M059J (cell line): ENCODE measurements at places on chromosomes 11 and 22.

GRCh38 chr22:24937114-24937513, 9.4 kb downstream of the LHFPL7 start:
- DNase-seq, result peak; percentile 31

GRCh38 chr11:83970061-83970671, 684.0 kb upstream of the CCDC90B start:
- no peak for DNase-seq

GRCh38 chr11:118703563-118704106, 24.2 kb upstream of the TREH start:
- DNase-seq, result no peak

GRCh38 chr22:45866126-45866645, 110.8 kb downstream of the WNT7B start:
- DNase-seq, result no peak

DNA sequence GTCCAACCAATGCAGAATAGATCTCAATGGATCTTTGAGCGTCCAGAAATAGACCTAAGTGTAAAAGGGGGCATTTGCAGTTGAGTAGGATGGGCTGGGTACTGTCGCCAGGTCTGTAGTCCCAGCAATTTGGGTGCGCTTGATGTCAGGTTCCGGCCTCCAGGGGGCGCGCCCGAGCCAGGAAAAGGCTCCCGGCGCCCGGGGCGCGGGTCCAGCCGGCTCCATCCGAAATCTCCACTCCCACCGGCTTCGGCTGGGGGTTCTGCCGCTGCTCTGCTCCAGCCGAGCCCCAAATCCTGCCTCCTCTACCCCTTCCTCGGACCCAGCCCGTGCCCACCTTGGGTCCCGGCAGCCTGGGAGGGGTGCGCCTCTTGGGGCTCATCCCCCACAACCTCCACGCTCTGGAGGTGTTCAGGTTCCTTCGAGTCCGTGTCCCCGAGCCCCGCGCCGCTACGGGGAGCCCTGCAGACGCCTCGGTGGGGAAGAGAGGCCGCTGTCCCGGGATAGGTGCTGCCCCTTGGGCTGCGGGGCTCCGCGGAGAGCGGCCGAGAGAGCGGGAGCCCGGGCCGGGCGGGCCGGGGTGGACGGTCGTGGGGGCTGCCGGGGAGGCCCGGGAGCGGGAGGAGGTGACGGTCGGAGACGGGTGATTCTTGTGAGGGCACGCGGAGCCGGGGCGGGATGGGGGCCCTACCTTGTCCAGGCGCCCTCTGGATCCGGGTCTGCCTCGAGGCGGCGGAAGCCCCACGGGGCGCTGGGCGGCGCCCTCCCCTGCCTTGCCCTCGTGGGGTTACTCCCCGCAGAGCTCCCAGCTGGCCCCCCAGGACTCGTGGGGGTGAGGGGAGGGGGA, 13.0 kb upstream of the CYB5R3 start:
- DNase-seq, result peak; percentile 57

GRCh38 chr11:101860696-101861427, 53.9 kb upstream of the CEP126 start:
- peak; percentile 57 for DNase-seq

DNA sequence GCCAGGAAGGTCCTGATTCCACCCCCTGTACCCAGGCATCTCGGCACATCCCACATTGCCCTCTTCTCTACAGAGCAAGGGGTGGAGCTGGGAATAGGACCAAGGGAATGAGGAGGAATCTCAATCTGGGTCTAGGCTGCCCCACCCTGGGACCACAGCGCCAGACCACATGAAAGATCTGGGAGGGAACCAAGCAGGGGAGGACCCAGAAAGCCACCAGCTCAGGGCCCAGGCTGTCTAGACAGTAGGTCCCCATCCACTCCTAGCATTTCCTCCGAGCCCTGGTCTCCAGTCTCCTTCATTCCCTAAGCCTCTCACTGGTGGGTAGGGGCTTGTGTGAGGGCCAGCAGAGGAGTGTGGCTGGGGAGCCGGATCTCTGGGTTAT, 11.6 kb downstream of the PHLDB1 start:
- DNase-seq, result peak; percentile 89

DNA sequence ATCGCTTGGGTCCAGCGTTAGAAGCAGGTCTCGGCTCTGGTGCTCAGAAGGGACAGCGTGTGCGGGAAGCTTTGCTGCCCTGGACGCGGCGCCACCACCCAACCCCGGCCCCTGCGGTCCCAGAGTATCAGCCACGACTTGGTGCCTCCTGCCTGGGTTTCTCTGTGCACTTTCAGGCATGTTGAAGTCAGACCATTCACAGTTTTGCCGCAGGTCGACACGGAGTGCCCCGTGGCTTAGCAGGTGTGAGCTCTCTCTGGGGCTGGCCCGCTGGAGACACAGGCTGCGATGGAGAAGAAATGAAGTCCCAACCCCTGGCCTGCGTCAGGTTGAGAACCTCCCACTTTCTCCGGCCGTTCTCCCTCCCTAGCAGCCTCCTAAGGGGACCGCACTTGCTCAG, 494.5 kb downstream of the BRD1 start:
- DNase-seq, result no peak

GRCh38 chr11:46554213-46555147, 39.3 kb downstream of the AMBRA1 start:
- peak; percentile 90 for DNase-seq

GRCh38 chr11:63872800-63873197, 33.9 kb downstream of the MARK2 start:
- DNase-seq, result no peak

- DNase-seq, result peak; percentile 10
Measured at GRCh38 chr11:90288212-90288821, 65.5 kb upstream of the CHORDC1 start.

- no peak for DNase-seq
Measured at GRCh38 chr11:121295246-121296029, 2.9 kb downstream of the SC5D start.

- DNase-seq, result no peak
Measured at GRCh38 chr11:87440076-87440770, 402.5 kb downstream of the TMEM135 start.

DNA sequence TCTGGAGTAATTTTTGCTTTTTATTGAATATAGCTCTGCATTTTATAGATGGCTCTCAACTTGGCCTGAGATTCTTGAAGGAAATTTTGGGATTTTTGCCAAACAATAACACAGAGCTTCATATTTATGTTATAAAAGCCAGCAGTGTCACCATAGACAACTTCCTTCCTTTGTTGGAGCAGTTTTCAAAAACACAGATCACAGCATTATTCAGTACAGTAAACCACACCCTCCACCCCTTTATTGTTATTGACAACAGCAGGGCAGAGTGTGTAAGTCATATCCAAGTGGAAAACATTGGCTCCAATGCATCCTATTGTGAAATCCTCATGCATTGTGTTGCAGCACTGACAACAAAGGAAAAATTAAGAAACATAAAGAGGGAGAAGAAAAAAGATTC, 62.6 kb upstream of the PRSS23 start:
- peak; percentile 72 for DNase-seq

- no peak for DNase-seq
Measured at GRCh38 chr11:115194802-115195110, 309.5 kb downstream of the CADM1 start.

DNA sequence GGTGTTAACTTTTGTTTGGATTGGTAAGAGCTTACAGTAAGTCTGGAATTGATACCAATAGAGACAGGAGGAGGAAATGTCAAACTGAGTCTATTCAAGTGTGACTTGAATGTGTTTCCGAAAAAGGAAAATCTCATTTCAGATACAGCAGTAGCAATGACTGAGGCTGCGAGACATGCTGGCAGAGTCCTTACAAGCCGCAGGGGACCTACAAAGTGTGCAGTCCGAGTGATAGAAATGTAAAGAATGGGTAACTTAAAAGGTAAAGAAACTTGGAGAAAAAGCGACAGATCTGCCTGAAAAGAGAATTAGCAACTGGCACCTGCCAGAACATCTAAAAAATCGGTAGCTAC, 444 bp downstream of the CWF19L2 start:
- peak; percentile 17 for DNase-seq
